Activated T-cell treated with anti-CD3 and anti-CD28 coated beads for 48 hours (primary cell): ENCODE measurements at places on chromosomes 12 and 14.

DNA sequence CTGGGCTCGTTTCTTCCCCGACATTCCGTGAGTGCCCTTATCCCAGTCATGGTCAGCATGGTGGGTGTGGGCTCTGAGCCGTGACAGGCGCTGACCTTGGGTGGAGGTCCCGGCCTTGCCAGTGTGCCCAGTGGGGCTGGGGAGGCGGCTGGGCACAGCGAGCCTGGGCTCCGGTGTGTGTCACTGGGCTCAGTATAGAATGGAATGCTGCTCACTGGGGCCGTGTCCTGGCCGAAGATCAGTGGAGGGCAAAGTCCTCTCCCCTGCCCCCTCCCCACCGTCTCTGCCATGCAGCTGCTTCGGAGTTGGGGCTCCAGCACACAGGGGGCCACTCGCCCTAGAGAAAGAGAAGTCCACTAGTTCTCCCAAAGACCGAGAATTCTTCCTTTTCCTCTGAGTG is 164.4 kb downstream of the TSPAN9 start:
- no peak for DNase-seq

- DNase-seq, result no peak
Measured at GRCh38 chr14:44135972-44136371, 371.1 kb downstream of the FSCB start.

DNA sequence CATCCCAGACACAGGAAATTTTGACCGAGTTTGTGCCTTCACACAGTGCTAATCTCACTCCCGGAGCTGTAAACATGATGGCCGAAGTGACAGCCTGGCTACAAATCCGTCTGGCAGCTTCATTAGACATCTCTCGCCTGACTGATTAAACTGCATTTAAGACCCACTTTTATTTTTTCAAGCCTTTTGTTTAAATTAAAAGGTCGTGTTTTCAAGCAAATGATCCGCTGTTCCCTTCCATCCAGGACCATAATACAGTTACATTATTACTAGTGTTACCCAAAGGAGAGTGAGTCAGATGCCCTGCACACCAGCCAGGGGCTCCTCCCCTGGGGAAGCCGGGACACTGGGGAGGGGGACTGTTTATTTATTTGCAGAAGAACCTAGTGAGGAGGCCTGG is 200.2 kb downstream of the EXOC5 start:
- no peak for DNase-seq

DNA sequence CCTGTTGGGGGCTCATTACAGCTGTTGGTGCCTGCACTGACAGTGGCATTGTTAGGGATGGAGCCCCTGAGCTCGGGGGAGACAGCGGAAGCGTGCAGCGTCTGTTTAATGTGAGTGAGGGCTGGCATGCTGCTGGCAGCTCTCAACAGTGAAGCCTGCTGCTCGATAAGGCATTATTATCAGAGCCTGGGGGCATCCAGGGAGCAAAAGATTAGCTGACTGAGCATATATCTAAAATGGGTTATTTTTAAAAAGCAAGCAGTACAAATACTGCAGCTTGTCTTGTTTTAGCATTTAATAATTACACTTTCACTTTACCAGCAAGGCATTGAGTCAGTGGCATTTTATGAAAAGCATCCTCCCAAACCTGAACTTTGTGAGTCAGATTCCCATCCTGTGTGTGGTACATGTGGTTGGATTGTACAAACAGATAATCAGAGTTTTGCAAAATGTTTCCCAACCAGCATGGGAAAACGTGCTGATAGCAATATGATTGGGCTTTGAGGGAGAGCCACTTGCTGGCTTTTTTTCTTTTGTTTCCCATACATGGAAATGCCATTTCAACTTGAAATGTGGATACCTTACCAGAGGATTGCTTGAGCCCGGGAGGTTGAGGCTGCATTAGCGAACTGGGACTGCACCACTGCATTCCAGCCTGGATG is 150.8 kb downstream of the PRKCH start:
- DNase-seq, result no peak

- DNase-seq, result no peak
Measured at GRCh38 chr14:89724628-89724960, 229.9 kb downstream of the EFCAB11 start.

GRCh38 chr12:71108355-71108754 is 49.4 kb downstream of the TSPAN8 start:
- DNase-seq, result no peak

- DNase-seq, result no peak
Measured at GRCh38 chr12:19614601-19615383, 175.5 kb downstream of the AEBP2 start.

DNA sequence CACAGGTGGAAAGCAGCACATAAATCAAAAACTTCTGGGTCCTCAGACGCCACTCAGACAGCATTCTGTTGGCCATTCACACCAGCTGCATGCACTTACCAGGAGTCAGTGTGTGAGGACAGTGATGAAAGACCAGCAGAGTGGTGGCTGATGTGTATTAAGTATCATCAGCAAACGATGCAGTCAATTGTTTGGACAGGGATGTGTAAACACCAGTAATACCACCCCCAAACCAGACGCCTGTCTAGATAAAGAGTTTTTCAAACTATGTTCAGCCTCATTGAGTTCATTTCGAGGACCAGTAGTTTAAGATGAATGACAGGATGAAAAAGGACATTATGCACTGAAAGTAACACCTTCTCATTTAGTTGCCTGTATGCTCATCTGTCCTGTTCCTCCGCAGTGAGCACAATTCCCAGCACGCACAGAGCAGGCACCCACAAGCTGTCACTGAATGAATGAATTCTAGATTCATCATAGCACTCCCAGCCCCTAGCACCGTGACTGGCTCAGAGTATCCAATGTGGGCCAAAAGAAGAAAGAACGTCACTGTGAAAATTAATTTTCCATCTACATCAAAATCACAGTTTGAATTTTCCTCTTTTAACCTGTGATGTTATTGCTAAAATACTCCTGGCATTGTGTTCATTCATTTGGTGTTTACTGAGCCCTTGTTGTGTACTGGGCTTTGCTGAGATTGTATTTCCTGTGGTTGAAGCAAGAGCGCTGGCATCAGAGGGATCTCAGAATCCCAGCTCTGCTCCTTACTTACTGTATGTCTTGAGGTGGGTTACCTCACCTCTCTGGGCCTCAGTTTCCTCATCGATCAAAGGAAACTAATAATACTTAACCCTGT is 124.8 kb upstream of the NOS1 start:
- no peak for DNase-seq

DNA sequence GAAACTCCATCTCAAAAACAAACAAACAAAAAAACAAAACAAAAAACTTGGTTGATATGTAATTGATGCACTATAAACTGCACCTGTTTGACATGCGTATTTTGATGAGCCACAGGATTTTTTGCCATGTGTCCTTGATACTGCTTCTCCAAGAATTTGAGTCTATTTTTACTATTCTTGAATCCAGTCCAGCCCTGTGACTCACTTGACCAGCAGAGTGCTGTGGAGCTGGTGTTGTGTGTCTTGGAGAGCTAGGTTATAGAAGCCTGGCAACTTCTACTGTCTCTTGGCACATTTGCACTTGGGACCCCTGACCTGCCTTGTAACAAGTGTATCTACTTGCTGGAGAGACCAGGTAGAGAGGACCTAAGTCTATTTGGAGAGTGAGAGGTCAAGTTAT is 52.0 kb downstream of the KLRG1 start:
- no peak for DNase-seq

DNA sequence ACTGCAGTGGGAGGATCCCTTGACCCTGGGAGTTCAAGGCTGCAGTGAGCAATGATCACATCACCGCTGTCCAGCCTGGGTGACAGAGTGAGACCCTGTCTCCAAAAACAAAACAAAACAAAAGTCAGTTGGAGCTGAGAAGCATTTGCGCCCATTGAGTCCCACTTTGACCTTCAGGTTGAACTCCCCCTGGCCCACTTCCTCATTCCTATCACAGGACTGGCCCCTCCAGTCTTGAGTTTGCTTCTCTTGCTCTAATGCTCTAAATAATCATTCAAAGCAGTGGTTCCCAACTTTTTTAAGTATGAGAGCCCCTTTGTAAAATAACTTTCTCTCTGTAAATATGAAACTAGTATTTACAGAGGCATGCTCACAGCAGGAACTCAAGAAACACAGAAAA is 28.0 kb upstream of the GSC start:
- DNase-seq, result no peak
